NCI-H2171 treated with DMSO at 0.1 percent for 48 hours (cell line): ENCODE measurements at places on chromosomes 7 and 10.

- DNase-seq = no peak
Measured at GRCh38 chr10:31804352-31804810, 124.2 kb downstream of the ARHGAP12 start.

DNA sequence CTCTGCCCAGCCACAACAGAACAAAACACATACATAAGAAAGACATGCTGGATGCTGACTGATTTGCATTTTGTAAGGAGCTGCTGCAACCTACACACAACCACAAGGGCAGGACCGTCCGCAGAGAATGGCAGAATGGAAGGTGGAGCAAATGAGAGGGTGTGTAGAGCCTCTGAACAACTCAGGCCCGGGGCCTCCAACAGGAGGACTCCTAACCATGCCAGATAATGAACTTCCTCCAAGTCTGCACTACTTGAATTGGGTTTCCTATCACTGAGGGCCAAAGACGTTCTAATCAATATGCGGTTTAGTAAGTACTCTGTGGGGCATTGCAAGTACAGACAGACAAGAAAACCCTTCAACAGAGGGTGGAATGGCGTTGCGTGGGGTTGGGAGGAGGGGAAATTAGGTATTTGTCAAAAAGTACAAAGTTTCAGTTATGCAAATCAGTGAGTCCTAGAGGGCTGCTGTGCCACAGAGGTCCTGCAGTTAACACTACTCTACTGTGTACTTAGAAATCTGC is 14.6 kb downstream of the VOPP1 start:
- DNase-seq = no peak

GRCh38 chr7:45890902-45891461 is 2.7 kb downstream of the IGFBP1 start:
- peak; percentile 21 for DNase-seq

- no peak for DNase-seq
Measured at GRCh38 chr10:17861760-17862159, 52.6 kb downstream of the MRC1 start.

GRCh38 chr10:77741746-77742145 is 104.1 kb upstream of the KCNMA1 start:
- no peak for DNase-seq

GRCh38 chr10:37906382-37906781 is 49.0 kb upstream of the ZNF248 start:
- DNase-seq = no peak

GRCh38 chr7:133036289-133036688 is 45.6 kb downstream of the CHCHD3 start:
- no peak for DNase-seq

DNA sequence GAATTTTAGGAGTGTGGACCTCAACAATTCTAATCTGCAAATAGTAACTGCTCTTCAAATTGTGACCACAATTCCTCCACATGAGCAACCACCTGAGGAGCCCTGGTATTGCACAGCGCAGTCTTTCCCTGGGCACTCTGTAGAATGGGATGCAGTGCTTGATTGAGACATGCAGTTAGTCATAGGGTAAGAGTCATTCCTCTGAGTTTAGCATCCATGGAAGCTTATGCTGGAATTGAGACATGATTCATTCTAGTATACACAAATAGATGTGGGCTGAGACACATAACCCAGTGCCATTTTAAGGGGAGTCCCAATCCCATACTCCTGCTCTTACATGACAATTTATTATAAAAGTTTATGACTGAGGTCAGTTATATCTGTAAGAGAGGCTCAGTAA is 582.3 kb upstream of the CNTNAP2 start:
- no peak for DNase-seq

DNA sequence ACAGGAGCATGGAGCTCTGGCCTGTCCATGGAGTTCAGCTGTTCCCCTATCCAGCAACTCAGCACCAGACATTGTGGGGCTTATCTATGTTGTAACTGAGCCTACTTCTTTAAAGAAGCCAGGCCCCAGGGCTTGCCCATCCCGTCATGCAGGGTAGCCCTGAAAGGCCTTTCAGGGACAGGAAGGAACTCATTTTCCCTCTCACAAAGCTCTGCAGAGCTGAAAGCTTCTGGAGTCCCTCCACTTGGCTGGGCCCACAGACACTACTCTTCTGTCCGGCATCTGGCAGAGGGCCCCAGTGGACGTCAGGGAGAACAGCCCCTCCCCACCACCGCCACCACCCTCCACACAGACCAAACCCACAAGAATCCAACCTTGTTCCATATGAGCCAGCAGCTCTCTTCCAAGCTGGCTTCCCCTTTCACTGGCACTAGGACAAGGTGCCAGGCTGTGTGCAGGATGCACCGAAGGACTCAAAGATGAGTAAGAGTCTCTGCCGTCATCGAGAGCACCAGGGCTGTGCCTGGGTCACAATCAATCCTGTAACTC is 33.1 kb downstream of the DENND2A start:
- DNase-seq = no peak

DNA sequence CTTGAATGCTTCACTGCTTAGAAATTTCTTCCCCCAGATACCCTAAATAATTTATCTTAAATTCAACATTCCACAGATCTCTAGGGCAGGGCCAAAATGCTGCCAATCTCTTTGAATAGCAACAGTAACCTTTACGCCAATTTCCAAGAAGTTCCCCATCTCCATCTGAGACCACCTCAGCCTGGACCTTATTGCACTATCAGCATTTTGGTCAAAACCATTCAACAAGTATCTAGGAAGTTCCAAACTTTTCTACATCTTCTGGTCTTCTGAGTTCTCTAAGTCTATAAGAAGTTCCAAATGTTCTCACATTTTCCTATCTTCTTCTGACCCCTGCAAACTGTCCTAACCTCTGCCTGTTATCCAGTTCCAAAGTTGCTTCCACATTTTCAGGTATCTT is 1306.9 kb upstream of the SORCS1 start:
- DNase-seq = no peak

- DNase-seq = no peak
Measured at GRCh38 chr7:139680676-139681462, 96.9 kb downstream of the HIPK2 start.

GRCh38 chr7:128399991-128400390 is 9.8 kb downstream of the IMPDH1 start:
- DNase-seq = no peak

- DNase-seq = no peak
Measured at GRCh38 chr10:91742229-91742628, 56.0 kb upstream of the TNKS2 start.

GRCh38 chr10:51892965-51893658 is 193.7 kb upstream of the CSTF2T start:
- DNase-seq = no peak

DNA sequence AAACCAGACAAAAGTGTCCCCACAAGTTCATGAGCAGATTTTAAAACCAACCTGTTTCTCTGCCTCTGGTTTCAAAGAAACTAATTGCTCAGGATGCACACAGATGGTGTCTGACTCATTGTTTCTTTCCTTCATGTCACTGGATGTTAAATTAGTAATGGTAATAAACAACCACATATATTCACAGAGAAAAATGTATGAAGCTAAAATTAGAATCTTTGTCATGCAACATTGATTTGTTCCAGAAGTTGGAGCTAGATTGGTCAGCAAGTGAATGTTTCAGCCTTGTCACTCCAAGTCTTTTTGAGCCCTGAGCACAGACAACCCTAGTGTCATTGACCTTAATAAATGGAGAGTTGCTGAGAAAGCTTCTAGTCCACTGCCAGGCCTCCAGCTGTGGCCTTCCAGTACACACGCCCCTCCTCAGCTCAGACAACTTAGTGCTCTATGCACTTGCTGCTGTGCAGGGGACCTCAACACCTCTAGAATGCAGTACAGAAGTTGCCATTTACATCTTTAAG is 175.9 kb downstream of the CCDC71L start:
- no peak for DNase-seq

DNA sequence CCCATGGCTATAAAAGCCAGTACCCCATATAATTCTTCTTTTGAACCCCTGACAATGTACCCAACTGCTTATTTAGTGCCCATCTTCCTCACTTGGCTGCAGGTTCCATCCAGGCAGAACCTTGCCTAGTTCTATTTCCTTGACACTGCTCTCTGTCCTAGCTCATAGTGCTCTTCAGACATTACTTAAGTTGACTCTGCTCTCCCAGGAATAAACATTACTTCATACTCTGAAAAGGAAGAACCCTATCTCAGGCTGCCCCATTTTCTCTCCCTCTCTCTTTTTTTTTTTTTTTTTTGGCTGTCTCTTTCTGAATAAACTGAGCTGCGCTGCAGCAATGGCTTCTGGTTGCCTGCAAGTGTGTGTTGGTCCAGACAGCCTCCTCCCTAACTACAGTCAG is 21.0 kb downstream of the ACTA2 start:
- DNase-seq = no peak

GRCh38 chr7:42475082-42475481 is 238.1 kb upstream of the GLI3 start:
- DNase-seq = no peak

GRCh38 chr7:29987083-29987482 is 2.5 kb downstream of the SCRN1 start:
- DNase-seq = no peak

- DNase-seq = no peak
Measured at GRCh38 chr10:109259293-109259692, 664.0 kb downstream of the XPNPEP1 start.

GRCh38 chr7:116872026-116872425 is 9.6 kb downstream of the CAPZA2 start:
- DNase-seq = no peak

DNA sequence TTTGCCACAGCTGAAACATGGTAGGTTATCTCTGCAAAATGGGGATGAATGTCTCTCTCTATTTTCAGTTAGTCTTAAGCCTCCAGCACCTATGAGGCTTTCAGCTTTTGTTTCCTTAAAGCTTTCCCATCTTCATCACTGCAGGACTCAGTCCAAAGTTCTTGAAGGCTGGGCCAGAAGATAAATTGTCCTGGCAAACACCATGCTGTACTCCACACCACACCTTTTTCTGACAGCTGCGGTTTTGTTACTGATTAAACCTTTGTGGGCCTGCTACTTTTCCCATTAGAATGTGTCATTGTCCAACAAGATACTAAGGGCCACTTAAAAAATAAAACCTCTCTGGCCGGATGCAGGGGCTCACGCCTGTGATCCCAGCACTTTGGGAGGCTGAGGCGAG is 87.2 kb upstream of the A1CF start:
- DNase-seq = no peak

DNA sequence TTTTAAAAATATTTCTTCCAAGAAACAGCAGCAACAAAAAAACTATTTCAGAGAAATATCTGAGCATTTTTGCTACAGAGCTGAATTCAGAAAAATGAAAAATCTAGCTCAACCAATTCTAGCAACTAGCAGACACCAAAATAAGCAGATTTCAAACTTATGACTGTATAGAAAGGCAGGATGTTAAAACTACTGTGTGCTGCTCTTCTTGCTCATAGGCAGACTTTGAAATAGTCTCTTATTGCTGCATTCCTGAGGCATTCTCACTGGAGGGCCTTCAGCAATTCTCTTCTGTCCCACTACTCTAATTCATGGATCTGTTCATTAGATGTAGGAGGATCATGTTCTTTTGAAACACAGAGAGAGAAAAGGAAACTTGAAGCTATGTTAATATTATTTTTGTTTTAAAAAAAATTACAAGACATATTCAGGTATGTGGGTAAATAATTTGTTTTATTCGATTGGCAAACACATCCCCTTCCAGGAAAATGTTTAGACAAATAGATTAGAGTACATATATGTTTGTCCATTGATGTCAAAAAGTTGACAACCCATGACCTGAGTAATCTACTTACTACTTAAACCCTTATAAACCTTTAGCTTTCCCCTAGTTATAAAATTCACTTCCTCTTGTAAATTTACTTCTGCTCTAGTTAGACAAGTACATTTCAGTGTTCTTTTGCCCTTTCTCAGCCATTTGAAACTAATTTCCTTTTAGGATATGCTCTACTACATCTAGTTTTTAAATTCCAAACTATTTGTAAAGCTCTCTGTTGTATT is 428.2 kb upstream of the POT1 start:
- no peak for DNase-seq

GRCh38 chr7:82359426-82359825 is 84.2 kb downstream of the CACNA2D1 start:
- DNase-seq = no peak

DNA sequence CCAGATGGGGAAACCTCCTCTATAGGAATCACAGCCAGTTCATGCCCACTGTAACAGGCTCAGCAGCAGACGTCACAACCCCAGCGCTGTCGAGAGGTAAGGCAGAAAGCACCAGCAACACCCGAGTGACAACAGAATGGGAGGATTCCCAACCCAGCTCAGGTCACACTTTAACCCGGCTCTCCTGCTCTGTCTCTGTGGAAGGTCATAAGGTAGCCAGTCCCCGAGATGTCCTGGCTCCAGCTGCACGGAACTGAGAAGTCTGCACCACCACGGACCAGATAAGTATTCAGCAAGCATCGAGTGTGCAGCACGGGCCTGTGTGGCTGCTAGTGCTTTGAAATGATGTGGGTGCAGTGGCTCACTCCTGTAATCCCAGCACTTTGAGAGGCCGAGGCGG is 236.7 kb upstream of the TCERG1L start:
- DNase-seq = no peak

- DNase-seq = no peak
Measured at GRCh38 chr10:77555591-77556212, 81.9 kb downstream of the KCNMA1 start.

DNA sequence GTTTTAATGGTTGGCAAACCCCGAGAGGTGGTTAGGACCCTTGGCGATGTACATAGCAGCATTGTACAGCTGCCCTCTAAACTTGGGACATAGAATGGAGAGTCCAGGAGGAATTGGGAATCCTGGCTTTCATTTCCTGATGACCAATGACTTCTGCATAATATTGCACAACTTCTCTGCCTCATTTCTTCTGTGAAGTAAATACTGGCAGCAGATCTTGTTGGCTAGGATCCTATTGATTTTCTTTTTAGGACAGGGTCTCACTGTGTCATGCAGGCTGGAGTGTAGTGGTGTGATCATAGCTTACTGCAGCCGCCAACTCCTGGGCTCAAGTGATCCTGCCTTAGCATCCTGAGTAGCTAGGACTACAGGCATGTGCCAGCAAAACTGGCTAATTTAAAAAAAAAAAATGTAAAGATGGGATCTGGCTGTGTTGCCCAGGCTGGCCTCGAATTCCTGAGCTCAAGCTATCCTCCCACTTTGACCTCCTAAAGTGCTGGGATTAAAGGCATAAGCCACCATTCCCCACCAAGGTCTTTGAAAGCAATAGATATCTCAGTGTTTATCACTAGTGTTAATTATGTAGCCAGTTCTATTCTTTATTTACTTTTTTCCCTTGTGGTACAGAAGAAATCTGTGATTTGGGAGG is 58.1 kb downstream of the PODXL start:
- no peak for DNase-seq

- no peak for DNase-seq
Measured at GRCh38 chr10:117980216-117980615, 66.5 kb downstream of the RAB11FIP2 start.

DNA sequence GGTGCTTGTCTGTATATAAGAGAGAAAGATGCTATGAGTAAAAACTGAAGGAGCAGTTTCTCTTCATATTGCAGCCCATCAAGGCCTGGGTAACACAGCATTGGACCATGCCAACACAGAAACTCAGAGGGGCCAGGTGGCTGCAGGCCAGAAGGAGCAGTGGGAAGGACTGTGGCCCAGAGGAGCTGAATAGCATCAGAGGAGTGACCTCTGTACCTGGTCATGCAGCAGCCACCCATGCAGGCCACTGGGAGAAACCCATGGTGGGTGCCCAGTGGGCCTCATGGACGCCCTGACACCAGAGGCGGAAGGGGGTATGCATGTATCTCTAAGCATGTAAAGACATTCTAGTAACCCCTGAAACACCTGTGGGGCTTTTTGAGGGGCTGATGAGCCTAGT is 75.9 kb upstream of the YAE1 start:
- DNase-seq = no peak
